ENCODE measurements at places on chromosomes 4 and X. TPM values are rescaled to one million over a fixed set of nuclear protein-coding genes. Genes with fewer than 3 reads are reported as not detected.

The CCKAR gene
- 3.5 TPM for total RNA-seq

The VCX3B gene
- not detected for total RNA-seq

The CLCN4 gene
- total RNA-seq, result 63.0 TPM

The TRAM1L1 gene
- 22.8 TPM for total RNA-seq

The HERC5 gene
- total RNA-seq, result 6.7 TPM

Data from spinal cord (tissue), 10 donors.